ENCODE measurements at places on chromosomes 4 and X.

GRCh38 chrX:3811331-3812311, 98.2 kb upstream of the PRKX start:
- DNase-seq, result peak; percentile 62

DNA sequence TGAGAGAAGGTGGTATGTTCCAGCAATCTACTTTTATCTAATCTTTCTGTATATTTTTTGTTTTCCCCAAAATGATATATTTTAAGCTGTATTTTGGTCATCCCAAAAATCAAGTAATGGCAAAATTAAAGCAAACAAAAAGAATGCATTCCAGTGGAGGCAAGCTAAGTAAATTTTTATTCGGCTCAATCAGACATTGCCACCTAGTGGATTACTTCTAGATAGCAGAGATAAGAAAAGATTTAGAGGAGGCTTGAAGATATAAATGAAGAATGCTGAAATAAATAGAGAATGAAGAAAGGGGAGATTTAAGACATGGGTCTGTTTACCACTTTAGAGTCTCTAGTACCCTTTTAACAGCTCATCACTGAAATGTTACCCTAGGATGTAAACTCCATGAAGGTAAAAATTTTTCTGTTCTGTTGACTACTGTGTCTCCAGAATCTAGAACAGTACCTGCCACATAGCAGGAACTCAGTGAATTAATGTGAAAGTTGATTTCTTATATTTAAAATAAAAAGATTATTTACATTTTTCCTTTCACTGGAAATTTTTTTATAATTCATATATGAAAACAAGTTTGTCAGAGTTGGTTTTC, 110.9 kb upstream of the ANK2 start:
- DNase-seq, result peak; percentile 63

- no peak for DNase-seq
Observed at GRCh38 chrX:2401201-2401589, 99.6 kb downstream of the DHRSX start.

GRCh38 chrX:24260842-24261550, 52.9 kb downstream of the SUPT20HL2 start:
- DNase-seq, result peak; percentile 87

DNA sequence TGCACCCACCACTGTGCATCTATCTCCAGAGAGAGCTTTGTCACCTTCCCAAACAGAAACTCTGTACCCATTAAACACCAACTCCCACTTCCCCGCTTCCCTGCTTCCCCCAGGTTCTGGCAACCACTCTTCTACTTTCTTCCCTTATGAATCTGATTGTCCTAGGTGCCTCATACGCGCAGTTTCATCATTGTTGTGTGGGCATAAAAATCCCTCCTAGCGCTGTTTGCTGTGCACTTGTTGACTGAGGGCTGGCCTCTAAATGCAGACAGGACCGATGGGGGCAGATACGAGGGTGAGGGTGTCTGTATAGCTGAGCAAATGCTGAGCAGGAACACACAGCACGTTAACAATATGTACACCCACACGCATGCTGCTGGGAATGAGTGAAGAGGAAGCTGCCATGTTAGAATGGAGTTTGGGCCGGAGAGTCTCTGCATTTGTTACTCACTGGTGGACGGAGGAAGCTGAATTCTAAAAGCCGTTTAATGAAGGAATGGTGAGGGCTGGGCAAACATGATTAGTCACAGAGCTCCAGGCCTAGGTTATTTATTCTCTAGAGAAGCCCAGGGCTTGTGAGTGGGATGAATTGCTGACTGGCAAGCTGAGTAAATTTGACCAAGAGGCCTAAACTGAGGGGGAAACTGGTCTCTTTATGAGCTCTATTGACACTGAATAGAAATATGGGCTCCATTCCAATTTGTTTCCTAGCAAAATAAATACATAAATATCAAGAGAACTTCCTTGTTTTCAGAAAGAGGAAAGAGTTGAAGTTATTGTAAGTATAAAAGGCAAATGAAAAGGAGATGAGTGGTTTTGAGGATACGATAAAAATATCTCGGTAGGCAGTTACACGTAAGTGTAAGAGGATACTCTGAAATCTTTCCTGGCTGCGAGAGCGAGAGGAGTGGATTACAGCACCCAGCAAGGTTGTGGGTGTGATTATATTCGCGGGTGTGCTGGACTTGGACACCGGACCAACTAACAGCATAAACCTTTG, 95.9 kb upstream of the RPS6KA3 start:
- DNase-seq, result peak; percentile 84

DNA sequence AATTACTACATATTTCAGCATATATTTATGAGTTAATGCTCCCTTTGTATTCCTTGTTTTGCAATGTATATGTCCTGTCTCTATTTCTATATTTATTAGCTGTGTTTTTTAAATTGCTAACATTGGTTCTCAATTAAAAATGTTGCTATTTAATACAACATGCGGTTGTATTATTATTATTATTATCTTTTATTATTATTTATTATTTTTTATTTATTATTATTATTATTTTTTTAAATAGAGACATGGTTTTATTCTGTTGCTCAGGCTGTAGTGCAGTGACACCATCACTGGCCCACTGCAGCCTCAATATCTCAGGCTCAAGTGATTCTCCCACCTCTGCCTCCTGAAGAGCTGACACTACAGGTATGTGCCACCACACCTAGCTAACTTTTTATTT, 1005.9 kb upstream of the ADGRL3 start:
- DNase-seq, result no peak

DNA sequence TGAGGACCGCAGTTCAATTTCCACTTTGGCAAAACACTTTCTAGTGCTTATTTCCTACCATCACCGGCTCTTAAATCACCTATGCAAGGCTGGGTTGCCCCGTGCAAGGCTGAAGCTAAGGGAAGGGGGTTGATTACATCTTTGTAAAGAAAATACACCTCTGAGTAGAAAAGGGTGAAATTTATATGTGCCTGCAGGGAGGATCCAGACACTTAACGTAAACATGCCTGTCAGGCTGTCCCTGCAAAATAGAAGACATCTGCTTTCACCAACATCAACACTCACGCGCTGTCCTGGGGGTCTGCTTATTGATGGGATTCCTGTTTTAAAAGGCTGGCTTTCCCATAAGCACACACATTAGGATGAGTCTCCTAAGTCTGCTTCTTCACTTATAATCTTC, 92.0 kb downstream of the PRKX start:
- no peak for DNase-seq

DNA sequence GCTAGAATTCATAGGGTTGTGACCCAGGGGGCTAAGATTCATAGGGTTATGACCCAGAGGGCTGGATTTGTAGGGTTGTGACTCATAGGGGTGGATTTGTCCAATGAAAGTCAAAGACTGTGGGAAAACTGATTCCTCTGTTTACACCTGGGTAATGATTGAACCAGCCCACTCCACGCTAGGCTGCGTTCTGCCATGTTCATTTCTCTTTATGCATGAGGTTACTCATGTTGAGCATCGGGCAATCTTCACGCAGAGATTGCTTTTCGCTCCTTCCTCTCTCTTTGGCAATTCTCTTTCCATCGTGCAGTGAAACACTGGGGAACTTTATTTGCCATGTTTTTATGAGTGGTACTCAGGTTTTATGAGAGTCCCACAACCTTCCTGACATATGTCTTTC, 127.8 kb downstream of the CRLF2 start:
- DNase-seq, result no peak

GRCh38 chr4:97238956-97239666, 904.2 kb downstream of the STPG2 start:
- no peak for DNase-seq

Data from KBM-7 (cell line).